Bronchial epithelial cell (primary cell): ENCODE measurements at places on chromosomes 3 and 15.

DNA sequence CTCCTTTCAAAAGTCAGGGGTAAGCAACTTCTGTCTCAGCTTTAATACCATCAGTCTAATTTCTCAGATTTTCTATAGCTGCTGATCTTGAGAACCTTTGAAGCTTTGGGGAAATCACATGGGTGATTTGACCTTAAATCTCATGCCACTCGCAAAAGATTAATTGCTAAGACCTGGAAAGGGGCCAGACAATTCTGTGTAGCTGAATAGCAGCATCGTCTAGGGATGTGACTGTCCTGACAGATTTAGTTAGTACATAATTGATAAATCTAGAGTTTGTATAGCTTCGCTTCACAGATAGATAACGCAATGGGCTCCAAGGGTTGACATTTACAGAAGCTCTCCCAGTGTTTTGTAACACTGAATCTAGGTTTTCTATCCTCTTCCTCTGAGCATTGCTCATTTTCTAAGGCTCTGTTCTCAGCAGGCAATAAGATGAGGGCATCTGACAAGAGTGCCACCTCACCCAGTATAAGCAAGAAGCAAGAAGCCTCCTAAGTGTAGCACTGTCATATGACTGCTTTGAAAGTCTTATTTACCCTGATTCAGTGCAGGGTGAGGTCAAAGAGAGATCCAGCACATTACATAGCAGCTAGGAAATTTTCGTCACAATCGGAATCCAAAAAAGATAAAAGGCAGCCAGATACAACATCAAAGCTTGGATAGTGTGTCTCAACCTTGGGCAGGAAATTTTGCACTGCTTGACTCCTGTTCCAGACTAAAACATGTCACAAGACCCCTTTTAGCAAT is 47.7 kb upstream of the DUT start:
- DNase-seq = no peak

GRCh38 chr15:58716027-58716426 is 33.5 kb downstream of the ADAM10 start:
- DNase-seq = no peak

- DNase-seq = no peak
Observed at GRCh38 chr3:127408684-127409420, 121.0 kb upstream of the PRR20G start.

DNA sequence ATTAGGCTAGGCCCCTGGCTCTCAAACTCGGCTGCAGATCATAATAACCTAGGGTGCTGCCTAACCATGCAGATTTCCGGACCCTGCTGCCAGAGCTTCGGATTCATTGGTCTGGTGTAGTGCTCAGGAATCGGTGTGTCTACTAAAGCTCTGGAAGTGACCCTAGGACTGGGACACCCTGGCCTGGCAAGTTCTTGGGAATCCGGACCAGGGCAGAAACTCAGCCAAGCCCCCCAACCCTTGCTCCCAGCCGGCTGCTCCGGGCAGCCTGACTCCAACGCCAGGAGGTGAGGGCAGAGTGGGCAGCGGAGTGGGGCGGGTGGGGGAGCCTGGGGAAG is 23.0 kb downstream of the IGDCC3 start:
- DNase-seq = no peak

- peak; percentile 85 for DNase-seq
Observed at GRCh38 chr3:141368062-141368924, at the start of gene ZBTB38. Gene ZBTB38, plus strand, starts transcription at chr3:141368504. Its CDS starts 73,885 bp downstream, at chr3:141442389.

DNA sequence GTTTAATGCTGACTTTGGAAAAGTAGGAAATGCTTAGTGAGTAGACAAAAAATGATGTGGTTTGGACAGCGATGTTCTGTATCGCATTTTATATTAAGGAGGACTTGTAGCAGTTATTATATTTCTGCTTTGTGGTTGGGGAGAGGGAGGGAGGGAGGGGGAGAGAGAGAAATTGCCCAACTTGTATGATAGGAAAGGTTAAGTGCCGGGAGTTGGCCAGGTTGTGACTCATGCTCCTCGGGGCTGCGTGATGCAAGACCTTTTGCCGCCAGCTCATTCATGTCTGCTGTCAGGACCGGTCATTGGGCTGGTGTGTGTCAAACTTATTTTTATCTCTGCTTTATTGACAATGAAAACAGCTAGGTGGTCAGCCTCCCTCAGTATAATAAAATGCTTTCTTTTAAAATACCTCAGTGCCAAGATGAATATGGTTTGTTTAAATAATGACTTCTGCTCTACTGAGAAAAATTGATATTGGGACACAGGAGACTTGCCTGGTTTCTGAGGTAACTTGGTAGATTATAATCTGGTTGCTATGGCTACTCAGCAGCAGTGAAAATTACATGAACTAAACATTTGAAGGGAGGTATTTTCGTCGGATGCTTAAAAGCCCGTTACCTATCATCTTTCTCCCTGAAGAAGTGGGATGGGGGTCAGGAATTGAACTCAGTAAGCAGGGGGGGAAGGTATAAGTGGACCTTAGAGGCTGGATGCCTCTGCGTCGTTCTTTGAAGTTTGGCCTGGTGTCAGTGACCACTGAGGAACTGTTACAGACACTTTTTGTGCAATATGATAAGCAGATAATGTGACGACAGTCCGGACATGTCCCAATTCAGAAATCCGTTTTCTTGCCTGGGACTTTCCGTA is 90.7 kb downstream of the FNDC3B start:
- DNase-seq = peak; percentile 98

GRCh38 chr15:85545752-85546151 is 165.3 kb downstream of the AKAP13 start:
- DNase-seq = no peak

DNA sequence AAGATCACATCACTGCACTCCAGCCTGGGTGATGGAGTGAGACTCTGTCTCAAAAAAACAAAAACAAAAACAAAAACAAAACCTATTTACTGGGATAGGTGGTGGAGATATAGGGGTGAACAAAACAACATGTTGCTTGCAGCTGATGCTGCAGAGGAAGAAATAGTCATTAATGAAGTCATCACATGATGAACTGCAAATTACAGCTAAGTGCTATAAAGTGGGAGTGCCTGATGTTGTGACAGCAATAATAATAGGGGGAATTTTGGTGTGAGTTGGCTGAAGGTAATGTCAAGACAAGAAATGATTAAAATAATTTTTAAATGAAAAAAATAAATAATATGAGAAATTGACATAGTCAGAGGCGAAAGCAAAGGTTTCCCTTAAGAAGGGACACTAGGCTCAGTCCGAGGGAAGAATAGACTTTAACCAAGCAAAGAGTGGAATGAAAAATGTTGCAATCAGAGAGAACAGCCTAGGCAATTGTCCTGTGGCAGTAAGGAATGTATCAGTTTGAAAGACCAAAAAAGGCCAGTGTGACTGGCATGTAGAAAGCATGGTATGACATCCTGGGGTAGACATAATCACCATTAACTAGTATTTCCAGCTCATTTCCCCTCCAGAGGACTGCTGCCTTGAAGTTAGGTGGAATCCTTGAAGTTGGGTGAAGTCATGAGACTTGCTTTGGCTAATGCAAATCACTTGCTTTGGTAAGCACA is 14.7 kb upstream of the PIK3CB start:
- DNase-seq = no peak
